ENCODE measurements at places on chromosomes 1 and 21. TPM values are rescaled to one million over a fixed set of nuclear protein-coding genes. Genes with fewer than 3 reads are reported as not detected.

REN gene
- total RNA-seq, result not detected

TCEA3 gene
- total RNA-seq, result 23.0 TPM

NBPF4 gene
- total RNA-seq, result not detected

PLPPR4 gene
- total RNA-seq, result 1.6 TPM

OLIG2 gene
- total RNA-seq, result not detected

DNA sequence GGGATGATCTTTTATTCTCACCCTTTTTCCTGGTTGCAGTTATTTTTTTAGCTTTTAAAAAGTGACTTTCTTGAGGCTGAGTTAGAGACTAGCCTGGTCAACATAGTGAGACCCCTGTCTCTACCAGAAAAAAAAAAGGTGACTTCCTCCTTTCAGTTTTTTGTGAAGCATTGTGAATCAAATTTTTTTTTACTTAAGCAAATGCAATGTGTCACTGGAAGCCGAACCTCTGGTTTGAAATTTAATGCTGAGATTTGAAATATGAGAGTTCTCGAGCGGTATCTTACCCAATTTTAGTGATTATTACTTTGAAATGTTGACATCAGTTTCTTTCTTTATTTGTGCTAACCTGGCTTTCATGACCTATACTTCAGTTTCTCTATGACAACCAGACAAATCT, 3.6 kb downstream of the CAP1 start:
- DNase-seq, result no peak

DNA sequence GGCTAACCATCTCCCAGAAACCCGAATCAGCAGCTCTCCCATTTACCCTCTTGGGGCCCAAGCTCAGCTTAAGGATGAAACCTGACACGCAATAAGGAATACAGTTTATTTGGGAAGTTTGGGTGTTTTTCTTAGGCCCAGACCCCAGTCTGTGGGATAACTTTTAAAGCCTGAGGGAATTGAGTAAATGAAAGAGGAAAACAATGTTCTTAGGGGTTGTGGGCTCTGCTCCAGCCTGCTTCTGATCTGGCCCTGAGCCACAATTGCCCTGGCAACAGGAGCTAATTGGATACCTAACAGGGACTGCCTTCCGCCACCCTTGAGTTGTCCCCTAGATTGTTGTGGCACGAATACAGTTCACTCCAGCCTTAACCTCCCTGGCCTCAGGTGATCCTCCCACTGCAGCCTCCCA, 20.1 kb downstream of the DYRK3 start:
- no peak for DNase-seq

DNA sequence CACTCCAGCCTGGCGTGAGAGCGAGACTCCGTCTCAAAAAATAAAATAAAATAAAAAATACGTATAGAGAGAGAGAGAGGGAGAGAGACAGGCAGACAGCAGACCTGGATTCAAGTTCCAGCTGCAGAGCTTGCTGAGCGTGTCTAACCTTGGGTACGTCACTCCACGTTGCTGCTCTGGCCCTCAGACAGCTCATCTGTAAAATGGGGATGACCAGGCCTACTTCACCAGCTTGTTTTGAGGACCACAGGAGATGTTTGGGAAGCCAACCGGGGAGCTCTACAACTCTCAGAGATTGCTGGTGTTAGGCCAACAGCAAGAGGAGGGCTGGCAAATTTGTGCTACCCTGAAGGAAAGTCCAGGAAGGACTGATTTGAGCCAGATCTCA, 499 bp upstream of the TRAF5 start:
- no peak for DNase-seq

SHE gene
- total RNA-seq, result 22.9 TPM

Data from posterior vena cava (tissue), 2 donors.